ENCODE measurements at places on chromosomes 3 and 15.

DNA sequence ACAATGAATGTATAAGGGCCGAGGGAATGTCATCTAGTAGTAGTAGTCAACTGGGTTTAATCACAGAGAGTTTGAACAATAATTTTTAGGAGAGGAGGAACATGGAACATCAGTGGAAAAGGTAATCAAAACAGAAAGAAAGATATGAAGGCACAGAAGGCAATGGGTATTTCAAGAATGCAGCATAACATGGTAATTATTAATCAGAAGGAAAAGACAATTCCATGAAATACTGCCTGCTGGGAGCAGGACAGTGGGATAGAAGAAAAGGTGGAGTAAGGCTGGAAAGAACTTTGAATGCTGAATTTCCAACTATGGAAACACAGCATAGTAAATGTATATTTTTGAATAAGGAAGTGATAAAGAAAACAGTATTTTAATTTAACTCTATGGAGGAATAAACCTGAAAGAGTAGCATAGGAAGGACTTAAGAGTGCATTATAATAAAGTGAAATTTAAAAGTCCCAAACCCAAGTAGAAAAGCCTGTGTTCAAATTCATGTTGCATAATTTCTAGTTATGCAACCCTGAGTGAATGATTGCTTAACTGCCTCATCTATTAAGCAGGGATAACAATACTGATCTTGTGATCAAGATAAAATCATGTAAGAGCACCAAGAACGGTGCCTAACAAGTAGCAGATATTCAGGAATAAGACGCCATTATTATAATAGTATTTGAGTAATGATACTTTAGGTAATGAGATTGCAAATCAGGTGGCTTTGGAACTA is 357.7 kb downstream of the TBC1D5 start:
- H3K27ac ChIP-seq, result no peak overlapping the region
- no peak overlapping the region for H3K4me3 ChIP-seq
- no peaks in the 10 kb centered on the region for H3K36me3 ChIP-seq
- no peak for DNase-seq
- no peaks in the 10 kb centered on the region for H3K4me1 ChIP-seq
- no peaks in the 10 kb centered on the region for H3K27me3 ChIP-seq

DNA sequence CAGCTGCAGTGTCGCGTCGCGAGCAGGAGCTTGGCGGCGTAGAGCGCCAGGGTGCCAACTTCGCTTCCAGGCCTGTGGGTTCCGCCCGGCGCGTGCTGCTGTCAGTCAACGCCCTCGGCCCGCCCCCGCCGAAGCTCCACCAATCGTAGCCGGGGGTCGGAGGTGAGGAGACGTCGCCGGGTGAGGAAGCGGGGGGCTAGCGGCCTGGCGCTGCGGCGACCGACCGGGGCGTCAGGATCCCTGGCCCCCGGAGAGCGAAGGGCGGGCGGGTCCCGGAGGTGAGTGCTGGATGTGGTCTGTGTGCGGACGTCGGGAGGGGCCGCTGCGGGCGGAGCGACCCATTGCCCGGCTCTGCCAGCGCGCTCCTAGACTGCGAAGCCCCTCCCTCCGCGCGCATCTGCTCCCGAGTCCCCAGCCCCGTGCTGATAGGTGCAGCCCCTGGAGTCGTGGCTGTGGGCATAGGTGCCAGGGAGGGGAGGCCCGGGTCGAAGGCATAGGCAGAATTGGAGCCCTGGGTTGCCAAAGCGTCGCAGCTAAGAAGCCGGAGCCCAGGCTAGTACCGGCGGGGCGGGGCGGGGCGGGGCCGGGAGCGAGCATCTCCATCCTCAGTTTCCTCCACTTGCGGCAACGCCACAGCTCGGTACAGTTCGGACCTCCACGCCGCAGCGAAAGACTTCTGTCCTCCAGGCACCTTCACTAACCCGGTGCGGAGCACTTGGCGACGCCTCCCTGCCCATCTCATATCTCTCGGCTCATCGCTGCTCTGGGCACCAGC is at the start of gene NXPE3:
NXPE3 (plus strand) TSS at position 165 of the 775 bp plus-strand sequence. CDS start 6,386 bp downstream, outside the sequence.
- peak within 1 kb of the TSS; percentile 91 for H3K27ac ChIP-seq
- H3K27me3 ChIP-seq, result no peaks in the 10 kb centered on the region
- peaks cover 9% of the 10 kb centered on the region for H3K36me3 ChIP-seq
- H3K4me1 ChIP-seq, result peaks cover 49% of the 10 kb centered on the region

DNA sequence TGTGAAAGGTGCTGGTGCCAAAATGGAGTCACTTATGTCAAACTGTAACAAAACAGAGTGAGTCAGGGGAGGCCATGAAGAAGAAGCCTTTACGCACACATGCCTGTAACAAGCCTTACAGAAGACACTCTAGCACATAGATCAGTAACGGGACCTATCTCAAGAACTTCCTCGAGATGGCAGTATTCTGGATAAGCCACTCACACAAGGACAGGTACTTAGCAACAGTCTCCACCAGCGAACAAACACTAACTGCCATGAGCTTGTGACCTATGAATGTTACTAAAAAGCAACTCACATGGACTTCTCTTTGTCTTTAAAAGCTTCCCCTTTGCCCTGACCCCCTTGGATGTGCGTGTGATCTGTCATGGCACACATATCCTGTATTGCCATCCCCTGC is 235.1 kb downstream of the CD47 start:
- no peaks in the 10 kb centered on the region for H3K27me3 ChIP-seq
- H3K4me3 ChIP-seq, result no peak overlapping the region
- no peak overlapping the region for H3K27ac ChIP-seq
- H3K4me1 ChIP-seq, result no peaks in the 10 kb centered on the region
- H3K36me3 ChIP-seq, result no peaks in the 10 kb centered on the region

DNA sequence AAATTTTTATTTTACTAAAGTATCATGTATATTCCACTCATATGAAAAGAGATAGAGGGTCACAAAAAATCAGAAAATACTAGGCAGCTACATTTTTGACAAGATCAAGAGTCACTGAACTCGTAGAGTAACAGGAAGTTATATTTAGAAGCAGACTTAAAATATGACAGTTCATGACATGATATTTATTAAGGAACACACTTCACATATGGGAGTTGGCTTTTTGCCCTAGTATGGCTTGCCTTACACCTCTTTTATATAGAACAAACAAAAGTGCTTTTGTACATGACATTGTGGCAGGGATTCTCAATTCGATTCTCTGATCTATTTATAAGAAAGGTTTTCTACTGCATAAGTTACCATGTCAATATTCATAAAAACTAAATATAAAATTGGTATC is 80.1 kb upstream of the GBE1 start:
- no peaks in the 10 kb centered on the region for H3K27me3 ChIP-seq
- H3K27ac ChIP-seq, result no peak overlapping the region
- no peak for DNase-seq
- no peaks in the 10 kb centered on the region for H3K36me3 ChIP-seq
- H3K4me3 ChIP-seq, result no peak overlapping the region

GRCh38 chr3:68274286-68274685 is 619.9 kb upstream of the SUCLG2 start:
- no peaks in the 10 kb centered on the region for H3K36me3 ChIP-seq
- H3K4me1 ChIP-seq, result no peaks in the 10 kb centered on the region
- H3K27ac ChIP-seq, result no peak overlapping the region
- no peak for DNase-seq

- H3K27ac ChIP-seq, result no peak overlapping the region
- no peak overlapping the region for H3K4me3 ChIP-seq
- H3K36me3 ChIP-seq, result no peaks in the 10 kb centered on the region
- no peaks in the 10 kb centered on the region for H3K4me1 ChIP-seq
- no peaks in the 10 kb centered on the region for H3K27me3 ChIP-seq
These were observed 533.5 kb downstream of the NAALADL2 start for GRCh38 chr3:175392653-175393052.

DNA sequence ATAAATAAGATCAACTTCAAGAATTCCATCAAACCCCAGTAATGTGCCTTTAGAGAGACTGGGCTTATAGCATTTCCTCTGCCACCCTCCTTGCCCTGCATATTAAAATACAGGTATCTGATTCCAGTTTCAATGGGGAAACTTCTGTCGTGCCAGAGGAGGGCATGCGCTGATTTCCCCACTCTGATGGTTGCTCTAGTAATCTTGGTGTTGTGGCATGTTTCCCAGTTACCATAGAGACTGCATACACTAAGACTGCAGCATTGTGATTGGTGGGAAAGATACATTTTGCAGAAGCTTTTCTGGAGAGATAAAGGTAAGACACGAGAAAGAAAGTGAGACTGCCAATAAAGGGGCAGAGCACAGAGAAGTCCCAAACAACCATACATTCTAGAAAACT is 225.6 kb downstream of the TIGIT start:
- no peaks in the 10 kb centered on the region for H3K27me3 ChIP-seq
- DNase-seq, result no peak
- H3K4me3 ChIP-seq, result no peak overlapping the region
- no peaks in the 10 kb centered on the region for H3K36me3 ChIP-seq
- H3K4me1 ChIP-seq, result no peaks in the 10 kb centered on the region

GRCh38 chr15:74906067-74906449 is 593 bp downstream of the FAM219B start:
- H3K4me1 ChIP-seq, result peaks cover 38% of the 10 kb centered on the region
- peaks cover 26% of the 10 kb centered on the region for H3K36me3 ChIP-seq
- H3K27me3 ChIP-seq, result no peaks in the 10 kb centered on the region
- no peak for DNase-seq

- H3K27me3 ChIP-seq, result no peaks in the 10 kb centered on the region
- H3K27ac ChIP-seq, result no peak overlapping the region
- H3K36me3 ChIP-seq, result no peaks in the 10 kb centered on the region
- DNase-seq, result no peak
These were observed 202.7 kb upstream of the LRIG1 start for GRCh38 chr3:66703501-66703900.

- no peak overlapping the region for H3K27ac ChIP-seq
- H3K4me3 ChIP-seq, result no peak overlapping the region
- DNase-seq, result no peak
- H3K27me3 ChIP-seq, result no peaks in the 10 kb centered on the region
These were observed 47.1 kb downstream of the AKAP13 start for GRCh38 chr15:85427286-85428028.

GRCh38 chr3:32975891-32976595 is 24.6 kb downstream of the CCR4 start:
- DNase-seq, result no peak
- H3K4me3 ChIP-seq, result no peak overlapping the region
- H3K36me3 ChIP-seq, result no peaks in the 10 kb centered on the region
- H3K27me3 ChIP-seq, result no peaks in the 10 kb centered on the region
- peaks cover 48% of the 10 kb centered on the region for H3K4me1 ChIP-seq

GRCh38 chr3:158463556-158463955 is 107.4 kb upstream of the MLF1 start:
- no peak overlapping the region for H3K27ac ChIP-seq
- no peaks in the 10 kb centered on the region for H3K4me1 ChIP-seq
- no peak overlapping the region for H3K4me3 ChIP-seq
- no peak for DNase-seq
- H3K36me3 ChIP-seq, result no peaks in the 10 kb centered on the region

DNA sequence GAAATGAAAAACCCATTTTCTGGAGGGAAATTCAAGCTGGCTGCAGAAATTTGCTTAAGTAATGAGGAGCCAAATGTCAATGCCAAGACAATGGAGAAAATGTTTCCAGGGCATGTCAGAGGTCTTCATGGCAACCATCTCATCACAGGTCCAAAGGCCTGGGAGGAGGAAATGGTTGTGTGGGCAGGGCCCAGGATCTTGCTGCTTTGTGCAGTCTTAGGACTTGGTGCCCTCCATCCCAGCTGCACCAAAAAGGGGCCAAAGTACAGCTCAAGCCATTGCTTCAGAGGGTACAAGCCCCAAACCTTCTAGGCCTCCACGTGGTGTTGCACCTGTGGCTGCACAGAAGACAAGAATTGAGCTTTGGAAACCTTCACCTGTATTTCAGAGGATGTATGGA is 59.3 kb downstream of the POMGNT2 start:
- no peak for DNase-seq
- no peaks in the 10 kb centered on the region for H3K4me1 ChIP-seq
- H3K27ac ChIP-seq, result no peak overlapping the region
- H3K36me3 ChIP-seq, result no peaks in the 10 kb centered on the region
- H3K27me3 ChIP-seq, result no peaks in the 10 kb centered on the region

DNA sequence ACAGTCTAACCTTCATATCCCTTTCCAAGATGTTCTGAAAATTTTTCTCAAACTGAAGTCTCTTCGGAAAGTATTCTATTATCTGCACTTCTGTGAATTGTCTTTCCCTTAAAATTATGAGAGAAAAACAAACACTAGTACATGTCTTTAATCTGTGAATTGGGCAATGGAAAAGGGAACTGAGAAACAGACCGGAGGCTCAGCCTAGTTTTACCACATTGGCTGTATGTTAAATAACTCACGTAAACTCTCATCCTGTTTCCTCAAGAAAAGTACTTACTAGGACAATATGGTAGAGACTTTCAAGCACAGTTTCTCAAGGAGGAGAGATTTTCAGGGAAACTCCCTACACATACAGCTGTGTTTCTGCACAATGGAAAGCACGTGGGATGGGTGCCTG is 982.2 kb upstream of the SEMA6D start:
- no peak overlapping the region for H3K4me3 ChIP-seq
- H3K4me1 ChIP-seq, result no peaks in the 10 kb centered on the region
- H3K36me3 ChIP-seq, result no peaks in the 10 kb centered on the region
- H3K27me3 ChIP-seq, result no peaks in the 10 kb centered on the region
- H3K27ac ChIP-seq, result no peak overlapping the region
- DNase-seq, result no peak
